ENCODE measurements at places on chromosomes 1 and 21.

- no peak for DNase-seq
- H3K27ac ChIP-seq, result no peak overlapping the region
- no peaks in the 10 kb centered on the region for H3K4me1 ChIP-seq
- no peaks in the 10 kb centered on the region for H3K27me3 ChIP-seq
Observed at GRCh38 chr1:78475888-78476610, 14.7 kb upstream of the PTGFR start.

- H3K36me3 ChIP-seq, result no peaks in the 10 kb centered on the region
- no peak overlapping the region for H3K27ac ChIP-seq
- H3K27me3 ChIP-seq, result no peaks in the 10 kb centered on the region
- no peaks in the 10 kb centered on the region for H3K4me1 ChIP-seq
- no peak for DNase-seq
- H3K4me3 ChIP-seq, result no peak overlapping the region
Observed at GRCh38 chr1:184270556-184270955, 116.3 kb upstream of the C1orf21 start.

DNA sequence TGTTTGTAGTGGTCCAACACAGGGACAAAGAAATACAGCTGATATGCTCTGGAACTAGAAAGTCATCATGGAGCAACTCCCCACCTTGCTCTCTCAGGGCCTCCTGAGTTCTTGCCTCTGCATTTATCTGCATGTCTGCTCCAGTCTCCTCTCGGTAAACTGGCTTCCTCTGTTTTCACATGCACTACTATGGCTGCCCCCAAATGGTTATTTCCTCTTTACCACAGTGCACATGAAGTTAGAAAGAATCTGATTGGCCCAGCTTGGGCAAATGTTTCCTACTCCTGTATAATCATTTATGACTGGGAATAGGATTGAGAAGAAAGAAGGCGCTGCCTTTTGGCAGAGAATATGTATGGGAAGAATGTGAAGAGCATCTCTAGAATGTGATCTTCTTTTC lies 16.5 kb upstream of the PSMB2 start:
- H3K36me3 ChIP-seq, result no peaks in the 10 kb centered on the region
- no peaks in the 10 kb centered on the region for H3K27me3 ChIP-seq
- DNase-seq, result no peak
- H3K27ac ChIP-seq, result no peak overlapping the region
- H3K4me1 ChIP-seq, result no peaks in the 10 kb centered on the region
- no peak overlapping the region for H3K4me3 ChIP-seq

- H3K36me3 ChIP-seq, result no peaks in the 10 kb centered on the region
- no peak overlapping the region for H3K27ac ChIP-seq
- H3K27me3 ChIP-seq, result no peaks in the 10 kb centered on the region
- H3K4me1 ChIP-seq, result peaks cover 14% of the 10 kb centered on the region
Observed at GRCh38 chr1:109247401-109248365, 1.7 kb upstream of the CELSR2 start.

GRCh38 chr1:81920245-81920740 lies 119.6 kb downstream of the ADGRL2 start:
- no peaks in the 10 kb centered on the region for H3K36me3 ChIP-seq
- H3K27ac ChIP-seq, result no peak overlapping the region
- no peaks in the 10 kb centered on the region for H3K27me3 ChIP-seq
- peaks cover 10% of the 10 kb centered on the region for H3K4me1 ChIP-seq
- DNase-seq, result no peak
- no peak overlapping the region for H3K4me3 ChIP-seq

- peaks cover 18% of the 10 kb centered on the region for H3K4me1 ChIP-seq
- no peak overlapping the region for H3K27ac ChIP-seq
- peak overlapping the region; percentile 3 for H3K4me3 ChIP-seq
- peaks cover 9% of the 10 kb centered on the region for H3K27me3 ChIP-seq
- DNase-seq, result no peak
Observed at GRCh38 chr21:20999659-21000058, 1.4 kb downstream of the NCAM2 start.

- no peaks in the 10 kb centered on the region for H3K4me1 ChIP-seq
- no peak for DNase-seq
- peaks cover 29% of the 10 kb centered on the region for H3K27me3 ChIP-seq
- H3K27ac ChIP-seq, result no peak overlapping the region
- H3K36me3 ChIP-seq, result no peaks in the 10 kb centered on the region
Observed at GRCh38 chr1:203114202-203114601, 13.3 kb upstream of the ADORA1 start.

GRCh38 chr1:184060316-184060715 lies 8.8 kb downstream of the TSEN15 start:
- H3K36me3 ChIP-seq, result peaks cover 12% of the 10 kb centered on the region
- H3K27me3 ChIP-seq, result no peaks in the 10 kb centered on the region
- no peak for DNase-seq
- H3K4me3 ChIP-seq, result no peak overlapping the region
- no peak overlapping the region for H3K27ac ChIP-seq

DNA sequence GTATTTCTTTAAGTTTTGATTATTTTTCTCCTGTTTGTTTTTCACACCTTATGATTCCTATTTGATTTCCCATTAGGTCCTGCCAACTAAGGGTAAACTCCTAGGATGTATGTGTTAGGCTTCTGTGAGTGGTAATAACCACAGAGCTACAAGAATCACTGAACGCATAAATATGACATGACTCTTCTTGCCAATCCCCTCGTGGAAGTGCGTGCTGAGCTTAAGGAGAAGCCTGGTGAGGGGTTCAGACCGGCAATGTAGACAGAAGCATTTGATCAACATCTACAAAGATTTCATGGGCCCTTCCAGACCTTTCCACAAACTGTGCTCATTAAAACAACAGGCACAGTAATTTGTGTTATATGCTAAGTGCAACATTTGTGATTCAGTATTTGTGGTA lies 273.8 kb upstream of the SNX7 start:
- no peak for DNase-seq
- H3K4me3 ChIP-seq, result no peak overlapping the region
- H3K4me1 ChIP-seq, result peaks cover 8% of the 10 kb centered on the region
- no peaks in the 10 kb centered on the region for H3K27me3 ChIP-seq
- H3K27ac ChIP-seq, result peak overlapping the region; percentile 25

GRCh38 chr1:186681801-186682200 lies 1.6 kb upstream of the PTGS2 start:
- H3K4me3 ChIP-seq, result peak overlapping the region; percentile 59
- H3K27me3 ChIP-seq, result no peaks in the 10 kb centered on the region

- H3K27me3 ChIP-seq, result no peaks in the 10 kb centered on the region
- H3K4me3 ChIP-seq, result no peak overlapping the region
- DNase-seq, result peak; percentile 64
- peaks cover 43% of the 10 kb centered on the region for H3K4me1 ChIP-seq
- H3K36me3 ChIP-seq, result no peaks in the 10 kb centered on the region
Observed at GRCh38 chr1:54379555-54380289, 26.5 kb downstream of the SSBP3 start.

DNA sequence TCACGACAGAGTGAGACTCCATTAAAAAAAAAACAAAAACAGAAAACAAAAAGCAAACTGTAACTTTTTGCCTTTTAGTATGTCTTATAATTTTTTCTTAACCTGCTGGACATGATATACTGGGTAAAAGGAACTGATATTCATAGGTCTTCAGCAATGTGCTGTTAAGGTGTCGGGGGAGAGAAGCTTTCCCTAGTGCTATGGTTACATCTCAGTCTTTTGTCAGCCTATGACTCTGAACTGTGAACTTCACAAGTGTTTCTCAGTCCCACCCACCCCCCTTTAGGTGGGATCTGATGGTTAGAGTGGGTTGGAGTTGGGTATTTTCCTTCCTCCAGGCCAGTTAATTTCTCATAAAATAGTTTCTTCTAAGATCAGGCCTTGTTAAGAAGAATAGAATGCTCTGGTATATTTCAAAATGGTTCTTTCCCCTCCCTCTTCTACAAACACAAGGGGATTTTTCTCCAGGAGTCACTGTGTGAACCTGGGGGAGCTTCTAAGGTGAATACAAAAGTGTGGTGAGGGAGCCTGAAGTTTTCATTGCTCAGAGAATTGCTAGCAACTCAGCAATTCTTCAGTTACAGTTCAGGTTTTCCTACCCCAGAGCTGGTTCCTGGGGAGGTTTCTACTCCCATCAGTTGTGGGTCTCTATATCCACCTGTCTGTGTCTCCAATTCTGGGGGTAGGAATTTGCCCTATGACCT lies 16.1 kb upstream of the EDARADD start:
- H3K36me3 ChIP-seq, result no peaks in the 10 kb centered on the region
- H3K4me1 ChIP-seq, result no peaks in the 10 kb centered on the region

GRCh38 chr1:234743791-234744611 lies 134.0 kb upstream of the IRF2BP2 start:
- H3K27me3 ChIP-seq, result no peaks in the 10 kb centered on the region
- H3K4me1 ChIP-seq, result no peaks in the 10 kb centered on the region
- H3K27ac ChIP-seq, result no peak overlapping the region
- no peaks in the 10 kb centered on the region for H3K36me3 ChIP-seq
- H3K4me3 ChIP-seq, result no peak overlapping the region

DNA sequence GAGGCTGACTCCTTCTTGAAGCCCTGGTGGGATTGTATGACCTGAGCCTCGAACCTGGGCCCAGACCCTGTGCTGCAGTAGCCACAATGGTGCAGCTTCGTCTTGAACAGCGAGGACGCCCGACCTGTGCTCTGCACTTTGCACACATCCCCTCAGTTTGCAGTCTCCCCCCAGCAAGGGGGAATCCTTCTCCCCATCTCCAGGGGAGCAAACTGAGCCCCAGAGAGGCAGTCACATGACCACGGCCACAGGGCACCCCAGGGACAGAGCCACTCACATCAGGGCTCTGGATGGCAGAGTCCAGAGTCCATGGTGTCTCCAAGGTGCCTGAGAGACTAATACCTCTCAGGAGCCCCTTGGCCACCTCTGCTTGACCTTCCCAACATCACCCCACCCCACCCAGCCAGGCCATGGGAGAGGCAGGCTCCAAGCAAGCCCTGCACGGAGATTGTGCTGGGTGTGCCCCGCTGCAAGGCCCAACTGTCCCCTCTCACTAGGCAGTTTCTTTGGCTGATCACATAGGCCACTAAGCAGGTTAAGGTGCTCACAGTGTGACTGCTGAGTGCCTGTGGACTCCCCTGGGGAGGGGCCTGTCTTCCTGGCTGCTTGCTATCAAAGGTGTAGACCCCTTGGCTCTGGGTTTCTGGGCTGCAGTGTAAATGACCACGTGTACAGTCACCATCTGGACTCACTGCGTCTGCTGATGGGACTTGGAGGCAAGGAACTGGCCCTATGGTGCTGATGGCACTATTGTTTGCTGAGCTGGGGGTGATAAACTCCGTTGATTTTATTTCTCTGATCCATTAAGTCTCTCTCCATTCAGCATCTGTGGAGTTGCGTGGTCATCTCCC lies 398.1 kb downstream of the MATN1 start:
- H3K4me1 ChIP-seq, result no peaks in the 10 kb centered on the region
- peaks cover 18% of the 10 kb centered on the region for H3K27me3 ChIP-seq
- no peak overlapping the region for H3K27ac ChIP-seq
- no peak for DNase-seq
- H3K4me3 ChIP-seq, result no peak overlapping the region

DNA sequence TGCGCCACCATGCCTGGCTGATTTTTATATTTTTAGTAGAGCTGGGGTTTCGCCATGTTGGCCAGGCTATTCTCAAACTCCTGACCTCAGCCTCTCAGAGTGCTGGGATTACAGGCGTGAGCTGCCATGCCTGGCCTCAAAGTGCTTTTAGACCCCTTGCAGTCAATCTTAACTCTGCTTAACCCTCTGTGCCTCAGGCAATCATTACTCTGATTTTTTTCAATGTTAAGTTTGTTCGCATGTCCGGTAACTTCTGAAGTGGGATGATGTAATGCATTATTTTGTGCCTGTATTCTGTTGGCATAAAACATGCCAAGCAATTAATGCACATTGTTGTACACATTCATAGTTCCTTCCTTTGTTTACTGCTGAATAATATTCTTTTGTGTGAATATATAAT lies 18.6 kb downstream of the SMG7 start:
- H3K27ac ChIP-seq, result no peak overlapping the region
- no peaks in the 10 kb centered on the region for H3K4me1 ChIP-seq
- H3K36me3 ChIP-seq, result no peaks in the 10 kb centered on the region
- no peak for DNase-seq

DNA sequence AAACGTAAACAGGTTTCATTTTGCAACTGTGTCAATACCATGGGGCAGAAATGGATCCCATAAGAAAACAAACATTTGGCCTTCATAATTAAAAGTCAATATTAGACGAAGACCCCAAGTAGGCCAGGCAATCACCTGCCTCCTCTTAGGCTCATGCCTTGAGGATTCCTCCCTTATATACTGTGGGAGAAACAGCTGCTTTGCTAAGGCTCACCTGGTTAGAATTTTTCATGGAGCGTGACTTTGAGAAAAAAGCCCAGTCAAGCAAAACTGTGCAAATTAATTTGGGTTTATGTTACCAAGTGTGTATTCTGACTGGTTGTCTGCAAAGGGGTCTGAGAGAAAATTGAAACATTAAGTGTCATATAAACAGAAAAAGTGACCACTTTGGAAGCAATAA lies 605.3 kb upstream of the USP24 start:
- H3K4me1 ChIP-seq, result peaks cover 9% of the 10 kb centered on the region
- no peaks in the 10 kb centered on the region for H3K27me3 ChIP-seq
- H3K4me3 ChIP-seq, result no peak overlapping the region
- no peaks in the 10 kb centered on the region for H3K36me3 ChIP-seq
- no peak for DNase-seq

GRCh38 chr1:8706995-8707396 lies 110.4 kb downstream of the RERE start:
- H3K4me1 ChIP-seq, result peaks cover 30% of the 10 kb centered on the region
- no peaks in the 10 kb centered on the region for H3K36me3 ChIP-seq
- H3K4me3 ChIP-seq, result no peak overlapping the region
- DNase-seq, result no peak
- peak overlapping the region; percentile 1 for H3K27ac ChIP-seq
- H3K27me3 ChIP-seq, result no peaks in the 10 kb centered on the region

DNA sequence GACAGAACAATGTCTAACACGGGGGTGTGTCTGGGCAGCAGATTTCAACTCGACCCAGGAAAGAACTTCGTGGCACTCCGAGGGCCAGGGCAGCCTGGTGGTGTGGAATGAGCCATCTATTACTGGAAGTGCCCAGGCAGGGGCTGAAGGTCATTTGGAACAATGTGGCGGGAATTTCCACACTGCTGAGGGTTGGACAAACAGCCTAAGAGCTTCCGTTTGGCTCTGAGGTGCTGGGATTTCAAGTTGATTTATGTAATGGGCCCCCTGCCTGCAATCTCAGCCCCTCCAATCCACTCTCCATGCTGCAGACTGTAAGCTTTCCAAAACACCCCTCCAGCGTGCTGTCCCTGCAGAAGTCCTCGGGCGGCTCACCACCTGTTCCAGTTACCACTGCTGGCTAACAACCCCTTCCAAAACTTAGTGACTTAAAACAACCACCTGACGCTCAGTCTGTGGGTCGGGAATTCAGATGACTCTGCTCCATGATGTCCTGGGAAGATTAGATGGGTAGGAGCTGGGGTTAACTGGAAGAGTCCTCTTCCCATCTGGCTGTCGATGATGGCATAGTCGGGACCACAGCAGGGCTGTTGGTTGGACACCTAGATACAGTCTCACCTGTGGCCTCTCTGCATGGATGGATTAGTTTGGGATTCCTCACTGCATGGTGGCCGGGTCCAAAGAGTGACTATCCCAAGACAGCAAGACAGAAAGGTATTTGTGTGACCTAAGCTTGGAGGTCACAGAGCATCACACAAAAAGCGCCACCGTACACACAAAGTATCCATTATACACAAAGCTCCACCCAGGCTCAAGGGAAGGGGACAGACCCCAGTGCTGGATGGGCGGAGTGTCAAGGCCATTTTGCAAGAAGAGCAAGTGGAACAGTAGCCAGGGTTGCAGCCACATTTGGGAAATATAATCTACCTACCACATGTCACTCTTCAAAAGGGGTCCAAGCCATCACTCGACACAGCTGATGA lies 89.7 kb upstream of the IFFO2 start:
- H3K27me3 ChIP-seq, result peaks cover 14% of the 10 kb centered on the region
- DNase-seq, result peak; percentile 57
- no peaks in the 10 kb centered on the region for H3K36me3 ChIP-seq
- H3K4me3 ChIP-seq, result no peak overlapping the region
- H3K27ac ChIP-seq, result no peak overlapping the region

- no peak for DNase-seq
- H3K36me3 ChIP-seq, result no peaks in the 10 kb centered on the region
- H3K4me1 ChIP-seq, result peaks cover 10% of the 10 kb centered on the region
Observed at GRCh38 chr1:70411360-70411844, 334 bp downstream of the CTH start.

All from upper lobe of right lung (tissue), 1 donor.